GM23338 (cell line): ENCODE measurements at places on chromosomes 4 and X. TPM values are rescaled to one million over a fixed set of nuclear protein-coding genes. Genes with fewer than 3 reads are reported as not detected.

Gene GTPBP6
- 41.4 and 43.6 TPM in 2 replicates for polyA plus RNA-seq

Gene CYP4V2
- 1.4 and 1.5 TPM in 2 replicates for polyA plus RNA-seq

Gene CDKN2AIP
- 12.9 and 15.2 TPM in 2 replicates for polyA plus RNA-seq

Gene CXXC4
- polyA plus RNA-seq, result 1.6 and 4.3 TPM in 2 replicates

Gene APLN
- 0.37 and 0.60 TPM in 2 replicates for polyA plus RNA-seq

Gene MAGEA12
- 0.24 TPM in 1 of 2 replicates, not detected in the other for polyA plus RNA-seq

Gene MAP9
- 24.8 and 33.7 TPM in 2 replicates for polyA plus RNA-seq

Gene ODAPH
- not detected in 2 replicates for polyA plus RNA-seq

Gene PLP1
- 30.2 and 36.9 TPM in 2 replicates for polyA plus RNA-seq

Gene ZIC3
- polyA plus RNA-seq, result 29.9 and 30.8 TPM in 2 replicates

Gene SOD3
- polyA plus RNA-seq, result 7.5 and 8.9 TPM in 2 replicates

Gene NAT8L
- 1.6 and 1.7 TPM in 2 replicates for polyA plus RNA-seq

Gene PDCL2
- polyA plus RNA-seq, result 1.9 and 2.1 TPM in 2 replicates

Gene AKAP14
- 3.3 and 5.7 TPM in 2 replicates for polyA plus RNA-seq

Gene TRAPPC11
- polyA plus RNA-seq, result 14.6 and 15.0 TPM in 2 replicates

Gene CTAG1A
- not detected in 2 replicates for polyA plus RNA-seq
